Retina (tissue), 1 donor: ENCODE measurements at places on chromosomes 5 and 9.
A peak's percentile ranks its signal among the peaks of the same experiment; 100 is the strongest.

DNA sequence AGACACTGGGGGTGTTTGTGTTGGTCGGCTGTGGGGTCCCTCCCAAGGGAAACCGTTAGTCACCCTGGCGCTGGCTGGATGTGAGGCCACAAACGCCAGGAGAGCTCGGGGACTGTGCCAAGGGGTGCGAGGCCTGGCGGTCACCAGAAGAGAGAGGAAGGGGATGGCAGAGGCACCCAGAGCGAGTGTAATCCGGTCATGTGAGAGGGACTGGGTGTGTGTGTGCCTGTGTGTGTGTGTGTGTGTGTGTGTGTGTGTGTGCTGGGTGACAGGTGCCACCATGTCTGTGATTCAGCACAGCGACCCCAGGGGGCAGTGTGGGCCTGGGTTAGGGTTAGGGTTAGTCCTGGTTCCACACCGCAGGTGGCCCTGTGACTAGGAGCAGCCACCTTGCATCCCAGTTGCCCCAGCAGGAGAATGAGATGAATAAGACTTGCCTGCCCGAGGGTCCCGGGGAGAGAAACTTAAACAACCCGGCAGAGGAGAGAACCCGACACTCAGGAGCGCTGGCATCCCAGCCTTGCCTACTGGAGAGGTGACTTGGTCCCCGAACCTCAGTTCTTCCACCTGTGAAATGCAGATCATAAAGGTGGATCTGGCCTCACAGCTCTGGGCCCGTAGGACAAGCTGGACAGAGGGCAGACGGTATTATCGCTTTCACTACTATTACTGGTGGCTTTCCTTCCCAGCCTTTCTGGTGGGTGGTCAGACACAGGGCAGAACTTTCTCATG, 1.4 kb upstream of the ADAMTSL2 start:
- no peak for DNase-seq

DNA sequence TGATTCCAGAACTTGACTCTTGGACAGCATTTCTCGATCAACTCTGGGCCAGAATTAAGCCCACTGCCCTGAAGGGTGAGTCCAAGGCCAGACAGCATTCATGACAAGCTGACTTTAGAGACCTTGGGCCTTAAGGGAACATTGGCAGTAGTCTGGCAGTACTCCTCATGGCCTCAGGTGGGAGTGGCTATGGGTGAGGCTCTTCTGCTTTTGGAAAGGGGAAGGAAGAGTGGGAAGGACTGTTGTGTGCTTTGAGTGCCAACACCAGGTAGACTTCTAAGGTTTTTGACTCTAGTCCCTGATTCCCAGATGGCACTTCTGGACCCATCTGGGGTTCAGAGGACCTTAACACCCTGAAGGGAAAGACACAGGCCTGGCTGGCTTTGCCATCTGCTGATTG, 530.4 kb downstream of the ACTL7B start:
- DNase-seq = no peak

DNA sequence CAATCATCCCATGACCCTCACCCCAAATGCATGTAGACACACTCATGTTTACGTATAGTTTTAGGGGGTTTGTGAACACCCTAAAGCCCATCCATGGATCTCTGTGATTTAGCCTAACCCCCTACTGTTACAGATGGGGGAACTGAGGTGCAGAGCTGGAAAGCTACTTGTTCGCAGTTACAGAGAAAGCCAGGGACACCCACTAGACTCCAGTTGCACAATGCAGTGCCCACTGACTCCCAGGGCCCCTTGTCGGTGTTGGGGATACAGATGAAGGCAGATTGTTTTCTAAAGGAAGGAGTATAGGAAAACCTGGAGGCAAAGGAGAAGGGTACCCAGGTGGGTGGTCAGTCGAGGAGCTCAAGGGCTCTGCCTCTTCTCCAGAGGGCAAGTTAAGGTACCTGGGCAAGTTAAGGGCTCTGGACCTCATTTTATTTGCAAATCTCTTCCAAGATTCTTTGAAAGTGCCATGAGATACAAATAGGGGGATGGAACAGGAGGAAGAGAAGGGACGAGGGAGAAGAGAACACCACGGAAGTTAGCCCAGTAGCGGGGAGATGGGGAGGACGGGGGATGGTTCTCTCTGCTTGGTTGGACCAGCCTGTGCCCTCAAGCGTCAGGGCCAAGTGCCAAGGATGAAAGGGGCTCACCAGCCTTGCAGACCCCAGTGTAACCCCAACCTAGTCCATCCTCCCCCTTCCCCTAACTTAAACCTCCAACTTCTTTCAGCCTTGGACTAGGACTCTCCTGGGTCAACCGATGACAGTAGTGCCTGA, 958 bp downstream of the MYOZ3 start:
- DNase-seq = no peak

DNA sequence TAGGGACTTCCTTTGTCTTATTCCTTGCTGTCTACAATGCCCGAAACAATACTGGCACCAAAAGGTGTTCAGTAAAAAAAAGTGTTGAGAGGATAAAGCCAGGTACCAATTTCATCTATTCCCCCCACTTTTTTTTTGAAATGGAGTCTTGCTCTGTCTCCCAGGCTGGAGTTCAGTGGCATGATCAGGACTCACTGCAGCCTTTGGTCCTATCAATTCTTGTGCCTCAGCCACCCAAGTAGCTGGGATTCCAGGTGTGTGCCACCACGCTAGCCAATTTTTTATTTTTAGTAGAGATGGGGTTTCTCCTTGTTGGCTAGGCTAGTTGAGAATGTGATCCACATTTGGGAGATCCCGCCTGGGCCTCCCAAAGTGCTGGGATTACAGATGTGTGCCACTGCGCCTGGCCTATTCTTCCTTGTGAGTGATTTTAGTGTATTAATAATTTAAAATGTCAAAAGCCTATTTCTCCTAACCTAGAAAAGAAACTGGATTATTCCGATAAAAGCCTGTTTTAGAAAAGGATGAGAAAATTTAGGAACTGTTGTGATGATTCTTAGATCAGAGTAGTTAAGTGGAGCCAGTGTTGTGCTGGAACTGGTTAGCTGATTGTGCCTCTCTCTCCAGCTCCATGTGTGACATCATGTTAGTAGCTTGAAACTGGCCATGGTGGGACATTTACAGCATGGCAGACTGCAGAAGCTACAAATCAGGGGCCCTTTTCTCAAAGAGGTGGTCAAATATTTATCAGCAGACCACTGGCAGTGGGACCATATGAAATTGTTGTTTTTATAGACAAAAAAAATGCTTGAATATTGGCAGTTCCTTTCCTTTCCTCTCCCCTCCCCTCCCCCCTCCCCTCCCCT, 14.3 kb downstream of the CDC42SE2 start:
- DNase-seq = no peak

DNA sequence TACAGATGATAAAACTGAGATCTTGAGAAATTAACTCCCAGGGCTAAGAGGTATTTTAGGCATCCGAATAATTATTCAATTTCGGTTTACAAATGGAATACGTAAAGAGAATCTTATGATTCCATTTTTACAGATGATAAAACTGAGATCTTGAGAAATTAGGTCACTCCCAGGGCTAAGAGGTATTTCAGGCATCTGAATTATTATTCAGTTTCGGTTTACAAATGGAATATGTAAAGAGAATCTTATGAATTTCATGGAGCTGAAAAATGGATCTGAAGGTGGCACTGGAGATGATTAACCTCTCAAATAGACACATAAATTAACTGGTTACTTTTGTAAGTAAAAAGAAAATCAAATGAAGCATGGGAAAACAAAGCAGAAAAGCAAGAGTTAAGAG, 44.2 kb downstream of the FGF1 start:
- no peak for DNase-seq

DNA sequence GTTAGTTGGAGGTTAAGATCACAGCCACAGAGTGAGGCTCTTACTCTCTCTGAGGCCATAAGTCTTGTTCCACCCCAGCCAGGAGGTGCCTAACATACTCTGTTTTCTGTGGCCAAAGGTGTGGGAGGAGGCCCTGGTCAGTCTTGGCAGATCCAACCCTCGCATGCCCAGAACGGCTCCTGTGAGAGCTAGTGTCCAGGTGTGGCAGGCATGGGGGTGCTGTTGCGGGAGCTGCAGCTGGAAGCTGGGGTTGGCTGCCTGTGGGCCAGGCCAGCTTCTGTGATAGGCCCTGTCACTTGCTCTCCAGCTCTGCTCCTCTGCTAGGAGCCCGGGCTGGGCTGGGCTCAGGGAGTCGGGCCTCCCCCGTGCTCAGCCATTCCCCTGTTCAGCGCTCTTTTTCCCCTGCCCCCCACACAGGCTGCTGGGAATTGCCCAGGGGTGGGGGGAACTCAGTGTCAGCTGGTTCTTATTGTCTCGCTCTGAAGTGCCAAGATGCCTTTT, 31.6 kb downstream of the IER5L start:
- peak; percentile 49 for DNase-seq

- DNase-seq = no peak
Measured at GRCh38 chr5:35821513-35821912, 35.2 kb upstream of the IL7R start.

DNA sequence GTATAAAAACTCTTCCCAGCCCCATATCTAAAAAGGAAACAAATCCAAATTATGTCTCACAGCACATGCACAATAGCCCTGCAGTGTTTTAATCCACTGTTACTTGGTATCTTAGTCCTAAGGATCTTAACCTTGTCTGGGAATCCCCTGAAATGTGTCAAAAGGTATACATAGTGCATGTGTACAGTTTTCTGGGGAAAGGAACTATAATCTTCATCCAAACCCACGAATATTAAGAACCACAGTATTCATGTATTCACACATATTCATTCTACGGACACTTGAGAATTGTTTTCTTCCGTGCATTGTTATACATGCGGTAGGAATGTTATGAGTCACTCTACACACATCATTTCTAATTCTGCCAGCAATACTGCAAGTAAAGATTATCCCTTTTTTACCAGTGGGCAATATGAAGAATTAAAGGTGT, 47.8 kb upstream of the SNX2 start:
- no peak for DNase-seq

GRCh38 chr9:109159583-109159982, 7.5 kb downstream of the FRRS1L start:
- no peak for DNase-seq

- DNase-seq = no peak
Measured at GRCh38 chr5:60805463-60805862, 38.6 kb downstream of the ELOVL7 start.

DNA sequence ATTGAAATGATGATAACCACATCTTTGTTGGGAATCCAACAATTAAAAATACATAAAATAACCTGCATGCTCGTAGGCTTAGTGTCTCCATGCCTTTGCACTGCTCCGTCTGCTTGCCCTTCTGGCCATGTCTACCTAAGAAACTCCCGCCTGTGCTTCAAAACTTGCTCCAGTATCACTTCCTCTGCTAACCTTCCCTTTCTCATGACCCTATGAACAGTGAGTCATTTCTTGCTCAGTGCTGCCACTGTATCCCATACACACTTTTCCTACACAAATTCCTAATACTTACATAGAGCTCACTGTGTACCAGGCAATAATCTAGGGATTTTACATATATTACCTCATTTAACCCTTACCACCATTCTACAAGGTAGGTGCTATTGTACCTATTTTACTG, 33.5 kb downstream of the TMEM245 start:
- no peak for DNase-seq

- no peak for DNase-seq
Measured at GRCh38 chr5:39461007-39461682, 36.4 kb upstream of the DAB2 start.

DNA sequence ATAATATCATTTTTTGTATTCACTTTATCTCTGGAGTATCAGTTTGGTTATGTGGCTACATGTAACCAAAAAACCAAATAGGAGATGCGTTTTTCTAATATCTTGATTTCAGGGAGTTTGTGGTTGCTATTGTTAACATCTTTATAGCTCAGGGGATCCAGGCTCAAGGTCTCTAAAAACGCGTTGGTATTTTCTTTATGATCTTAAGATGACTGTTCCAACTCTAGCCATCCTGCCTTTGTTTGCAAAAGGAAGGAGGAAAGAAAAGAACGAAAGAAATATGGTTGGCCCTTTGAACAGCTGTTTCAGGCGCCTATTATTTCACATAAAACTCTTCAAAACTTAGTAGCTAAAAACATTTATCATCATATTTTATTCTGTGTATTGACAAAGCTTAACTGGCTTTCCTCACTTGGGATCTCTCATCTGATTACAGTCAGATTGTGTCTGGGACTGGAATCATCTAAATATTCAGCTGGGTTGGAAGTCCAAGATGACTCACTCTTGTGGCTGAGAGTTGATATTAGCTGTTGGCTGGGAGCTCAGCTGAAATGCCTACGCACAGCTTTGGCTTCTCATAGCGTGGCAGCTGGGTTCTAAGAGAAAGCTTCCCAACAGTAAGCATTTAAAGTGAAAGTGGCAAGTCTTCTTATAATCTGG, 60.1 kb downstream of the FAM174A start:
- no peak for DNase-seq

DNA sequence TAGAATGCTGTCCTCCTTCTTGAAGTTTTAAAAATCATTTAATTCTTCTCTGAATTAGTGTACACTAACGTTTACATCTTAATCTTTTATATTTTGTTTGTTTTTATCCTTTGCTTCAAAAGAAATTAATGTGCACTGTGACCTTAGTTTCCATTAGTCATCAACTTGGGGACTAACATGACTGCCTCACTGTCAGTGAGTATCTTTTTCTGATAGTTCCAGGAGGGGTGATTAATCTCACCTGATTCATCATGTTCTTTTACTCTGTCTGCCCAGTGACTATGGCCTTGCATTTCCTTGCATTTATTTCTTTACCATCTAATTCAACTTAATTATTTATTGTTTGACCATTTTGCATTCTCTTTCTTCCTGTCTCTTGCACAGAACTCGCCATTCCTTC, 33.4 kb upstream of the NR3C1 start:
- no peak for DNase-seq

GRCh38 chr5:124419531-124419930, 326.9 kb downstream of the ZNF608 start:
- DNase-seq = no peak

DNA sequence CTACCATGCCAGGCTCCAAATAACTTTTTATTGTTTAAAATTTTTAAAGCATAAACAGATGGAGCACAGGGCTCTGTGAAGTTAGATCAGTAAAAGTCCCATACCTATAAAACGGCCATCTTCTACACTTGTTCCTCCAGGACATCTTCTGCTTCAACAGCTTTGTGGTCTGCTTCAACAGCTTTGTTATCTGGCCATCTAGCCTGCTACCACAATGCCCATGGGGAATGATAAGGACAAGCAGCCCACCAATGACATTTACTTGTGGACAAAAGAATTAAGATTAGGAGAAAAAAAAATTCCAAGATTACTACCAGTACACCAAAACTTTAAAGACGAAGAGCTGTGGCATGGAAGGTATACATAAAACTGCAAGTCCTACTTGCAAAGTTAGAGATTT, 2.2 kb upstream of the VPS13A start:
- DNase-seq = no peak

DNA sequence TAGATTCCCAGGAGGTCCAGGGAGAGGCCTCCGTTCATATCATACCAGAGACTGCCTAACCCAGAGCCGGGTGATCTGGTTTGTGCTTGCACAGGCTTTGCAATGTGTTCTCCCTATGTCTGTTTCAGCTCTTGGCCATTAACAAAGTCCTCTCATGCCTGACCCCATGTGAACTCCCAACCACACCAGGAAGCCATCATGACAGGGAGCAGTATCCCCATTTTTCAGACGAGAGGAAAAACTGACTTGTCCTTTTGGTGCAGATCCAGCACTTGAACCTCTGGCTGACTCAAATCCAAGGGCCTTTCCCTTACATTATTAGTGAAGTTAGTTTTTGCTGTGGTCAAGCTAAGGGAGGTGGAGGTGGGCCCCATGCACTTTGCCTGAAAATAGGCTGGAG, 58.4 kb downstream of the TEX10 start:
- DNase-seq = no peak
